ENCODE measurements at places on chromosomes 11 and 22.

- no peak for DNase-seq
These were observed 14.3 kb upstream of the CREB3L1 start for GRCh38 chr11:46263120-46263519.

- DNase-seq: no peak
These were observed 46.7 kb downstream of the IGLL1 start for GRCh38 chr22:23533328-23533762.

DNA sequence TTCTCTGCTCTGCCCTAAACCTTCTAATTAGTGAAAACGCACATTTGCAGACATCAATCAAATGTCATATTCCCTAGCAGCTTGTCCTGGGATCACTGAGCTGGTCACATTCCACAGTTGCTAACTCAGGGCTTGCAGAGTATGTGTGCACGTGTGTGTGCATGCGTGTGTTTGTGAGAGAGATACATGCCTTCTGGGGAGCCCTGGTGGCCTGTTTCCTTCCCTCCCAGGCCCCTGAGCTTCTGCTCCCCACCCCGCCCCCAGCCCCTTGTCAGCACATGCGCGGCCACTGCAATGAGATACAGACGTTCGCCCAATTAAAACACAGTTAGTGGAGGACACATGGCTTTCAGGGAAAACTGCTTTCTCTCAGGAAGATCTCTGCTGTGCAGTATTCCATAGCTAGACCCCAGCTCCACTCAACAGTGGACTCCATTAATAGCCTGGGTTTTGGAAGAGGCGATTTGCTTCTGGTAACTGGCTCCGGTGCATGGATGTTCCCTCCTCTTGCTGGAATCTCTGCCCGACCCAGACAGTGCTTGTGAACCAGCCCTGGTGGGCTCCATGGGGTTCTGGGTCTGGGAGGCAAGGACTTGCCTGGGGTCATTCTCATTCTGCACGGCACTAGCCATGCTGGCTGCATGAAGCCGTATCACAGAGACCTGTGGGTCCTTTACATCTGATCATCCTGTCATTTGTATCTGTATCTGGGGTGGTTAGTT is 17.7 kb downstream of the LRP5 start:
- DNase-seq: peak; percentile 61

DNA sequence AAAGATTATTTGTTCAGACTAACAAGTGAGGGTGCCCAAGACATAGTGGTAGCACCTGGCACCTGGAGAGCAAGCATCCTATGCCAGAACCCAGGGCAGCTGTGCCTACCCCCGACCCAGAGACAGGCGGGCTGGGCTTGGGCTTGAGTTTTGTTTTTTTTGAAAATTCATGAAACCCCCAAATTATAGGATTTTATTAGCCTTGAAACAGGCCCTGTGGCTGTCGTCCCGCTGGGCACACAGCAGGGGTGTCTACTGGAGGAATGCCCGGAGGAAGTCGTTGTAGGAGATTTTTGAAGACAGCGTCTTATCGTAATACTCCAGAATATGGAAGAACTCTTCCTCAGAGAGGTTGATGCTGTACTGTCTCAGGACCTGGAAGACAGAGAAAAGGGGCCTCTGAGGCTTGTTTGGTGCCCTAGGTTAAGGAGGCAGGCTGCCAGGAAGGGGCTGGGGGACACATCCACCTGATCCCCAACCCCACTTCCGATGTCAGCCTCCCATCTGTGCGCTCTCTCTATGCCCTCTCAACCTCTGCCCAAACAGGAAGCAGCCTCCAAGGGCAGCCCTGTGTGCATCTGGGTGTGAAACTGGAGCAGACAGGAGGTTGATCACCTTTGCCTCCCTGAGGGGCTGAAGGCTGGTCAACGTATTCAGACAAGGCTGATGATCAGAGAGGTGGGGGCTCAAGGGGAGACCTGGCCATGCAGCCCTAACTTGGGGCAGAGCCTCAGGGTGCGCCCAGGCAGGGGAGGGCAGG is 117.0 kb downstream of the MPPED1 start:
- DNase-seq: no peak

DNA sequence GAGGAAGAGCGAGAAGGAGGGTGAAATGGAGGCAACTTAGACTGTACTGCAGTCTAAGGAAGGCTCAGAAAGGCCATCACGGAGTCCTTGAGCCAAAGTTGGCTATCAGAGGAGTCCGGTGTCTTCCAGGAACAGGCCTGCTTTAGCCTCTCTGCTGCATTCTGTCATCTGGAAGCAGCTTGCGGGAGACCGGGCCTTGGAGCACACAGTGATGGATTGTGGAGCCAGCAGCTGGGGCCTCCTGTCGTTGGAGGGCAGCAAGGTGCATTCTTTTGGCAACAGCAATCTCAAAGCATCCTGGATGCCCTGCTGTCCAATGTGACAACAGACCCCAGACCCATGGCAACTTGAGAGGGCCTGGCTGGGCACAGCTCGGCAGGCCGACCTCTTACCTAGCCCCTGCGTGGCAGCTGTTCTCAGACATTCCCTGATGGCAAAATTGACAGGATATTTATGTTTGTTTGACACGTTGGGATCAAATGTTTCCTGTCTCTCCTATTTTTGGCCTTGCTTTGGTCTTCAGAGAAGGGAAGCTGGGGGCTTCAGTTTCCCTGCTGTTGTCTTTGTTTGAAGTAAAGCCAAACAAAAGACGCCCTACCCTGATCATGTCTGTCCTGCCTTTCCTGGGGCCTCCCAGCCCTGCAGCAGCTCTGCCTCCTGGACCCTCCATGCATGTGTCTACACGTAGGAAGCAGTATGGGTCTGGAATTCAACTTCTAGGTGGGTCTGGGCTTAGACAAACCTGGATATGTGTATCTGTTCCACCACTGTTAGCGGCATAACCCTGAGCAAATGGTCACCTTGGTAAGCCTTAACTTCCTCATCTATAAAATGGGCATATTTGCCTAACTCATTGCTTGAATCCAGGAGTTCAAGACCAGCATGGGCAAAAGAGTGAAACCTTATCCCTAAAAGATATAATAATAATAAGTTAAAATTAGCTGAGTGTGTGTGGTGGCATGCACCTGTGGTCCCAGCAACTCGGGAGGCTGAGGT is 43.9 kb upstream of the LMO2 start:
- no peak for DNase-seq

GRCh38 chr11:103805688-103806009 is 230.8 kb upstream of the DDI1 start:
- no peak for DNase-seq

DNA sequence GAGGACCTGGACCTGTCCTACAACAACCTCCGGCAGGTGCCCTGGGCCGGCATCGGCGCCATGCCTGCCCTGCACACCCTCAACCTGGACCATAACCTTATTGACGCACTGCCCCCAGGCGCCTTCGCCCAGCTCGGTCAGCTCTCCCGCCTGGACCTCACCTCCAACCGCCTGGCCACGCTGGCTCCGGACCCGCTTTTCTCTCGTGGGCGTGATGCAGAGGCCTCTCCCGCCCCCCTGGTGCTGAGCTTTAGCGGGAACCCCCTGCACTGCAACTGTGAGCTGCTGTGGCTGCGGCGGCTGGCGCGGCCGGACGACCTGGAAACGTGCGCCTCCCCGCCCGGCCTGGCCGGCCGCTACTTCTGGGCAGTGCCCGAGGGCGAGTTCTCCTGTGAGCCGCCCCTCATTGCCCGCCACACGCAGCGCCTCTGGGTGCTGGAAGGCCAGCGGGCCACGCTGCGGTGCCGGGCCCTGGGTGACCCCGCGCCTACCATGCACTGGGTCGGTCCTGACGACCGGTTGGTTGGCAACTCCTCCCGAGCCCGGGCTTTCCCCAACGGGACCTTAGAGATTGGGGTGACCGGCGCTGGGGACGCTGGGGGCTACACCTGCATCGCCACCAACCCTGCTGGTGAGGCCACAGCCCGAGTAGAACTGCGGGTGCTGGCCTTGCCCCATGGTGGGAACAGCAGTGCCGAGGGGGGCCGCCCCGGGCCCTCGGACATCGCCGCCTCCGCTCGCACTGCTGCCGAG is 1.5 kb downstream of the LRFN4 start:
- no peak for DNase-seq

Measured in AG10803 (cell line).